ENCODE measurements at places on chromosomes 2 and 18.

GRCh38 chr2:31075941-31076590, 62.2 kb downstream of the GALNT14 start:
- H3K27ac ChIP-seq, result no peak overlapping the region
- H3K36me3 ChIP-seq, result no peaks in the 10 kb centered on the region
- DNase-seq, result no peak
- H3K4me3 ChIP-seq, result no peak overlapping the region
- no peaks in the 10 kb centered on the region for H3K27me3 ChIP-seq

GRCh38 chr18:33914399-33914798, 310.3 kb downstream of the NOL4 start:
- H3K4me1 ChIP-seq, result no peaks in the 10 kb centered on the region
- H3K27me3 ChIP-seq, result no peaks in the 10 kb centered on the region
- no peak overlapping the region for H3K4me3 ChIP-seq
- no peaks in the 10 kb centered on the region for H3K36me3 ChIP-seq

- H3K4me1 ChIP-seq, result no peaks in the 10 kb centered on the region
- no peaks in the 10 kb centered on the region for H3K36me3 ChIP-seq
- DNase-seq, result no peak
- H3K4me3 ChIP-seq, result no peak overlapping the region
- H3K27ac ChIP-seq, result no peak overlapping the region
Measured at GRCh38 chr2:11370377-11371091, 26.1 kb upstream of the ROCK2 start.

- no peaks in the 10 kb centered on the region for H3K27me3 ChIP-seq
- DNase-seq, result no peak
- no peak overlapping the region for H3K27ac ChIP-seq
- H3K4me1 ChIP-seq, result peaks cover 14% of the 10 kb centered on the region
- no peak overlapping the region for H3K4me3 ChIP-seq
Measured at GRCh38 chr2:129880971-129881370, 98.5 kb upstream of the RAB6C start.

GRCh38 chr2:46246790-46247189, 50.4 kb upstream of the EPAS1 start:
- H3K27ac ChIP-seq, result no peak overlapping the region
- no peak for DNase-seq
- no peaks in the 10 kb centered on the region for H3K36me3 ChIP-seq
- no peak overlapping the region for H3K4me3 ChIP-seq
- H3K4me1 ChIP-seq, result no peaks in the 10 kb centered on the region
- H3K27me3 ChIP-seq, result no peaks in the 10 kb centered on the region

- H3K36me3 ChIP-seq, result no peaks in the 10 kb centered on the region
- no peak overlapping the region for H3K27ac ChIP-seq
- H3K27me3 ChIP-seq, result no peaks in the 10 kb centered on the region
- no peak overlapping the region for H3K4me3 ChIP-seq
Measured at GRCh38 chr18:1513519-1513918, 608.8 kb downstream of the ADCYAP1 start.

- DNase-seq, result no peak
- no peaks in the 10 kb centered on the region for H3K36me3 ChIP-seq
- H3K27ac ChIP-seq, result no peak overlapping the region
- no peak overlapping the region for H3K4me3 ChIP-seq
Measured at GRCh38 chr2:217254111-217254510, 394.2 kb upstream of the TNP1 start.

DNA sequence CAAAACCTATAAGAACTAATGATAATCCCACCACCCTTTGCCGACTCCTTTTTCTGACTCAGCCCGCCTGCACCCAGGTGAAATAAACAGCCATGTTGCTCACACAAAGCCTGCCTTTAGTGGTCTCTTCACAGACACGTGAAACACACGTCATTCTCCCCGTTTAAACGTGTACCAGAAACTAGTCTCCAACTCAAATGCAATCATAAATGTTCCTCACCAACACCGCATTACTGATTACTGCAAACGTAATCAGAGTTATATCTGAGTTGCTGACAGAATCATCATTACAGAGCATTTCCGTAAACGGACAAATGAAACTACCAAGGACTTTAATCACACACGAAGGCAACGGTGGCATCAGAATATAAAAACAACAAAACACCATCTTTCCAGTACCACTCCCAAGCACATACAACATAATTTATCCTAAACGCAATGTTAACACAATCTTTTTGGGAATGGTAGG, 1.9 kb downstream of the CLK1 start:
- H3K4me3 ChIP-seq, result peak overlapping the region; percentile 95
- H3K27ac ChIP-seq, result peak overlapping the region; percentile 99
- peaks cover 25% of the 10 kb centered on the region for H3K4me1 ChIP-seq
- H3K36me3 ChIP-seq, result peaks cover 41% of the 10 kb centered on the region
- no peaks in the 10 kb centered on the region for H3K27me3 ChIP-seq

GRCh38 chr2:15645720-15646385, 54.2 kb downstream of the DDX1 start:
- no peaks in the 10 kb centered on the region for H3K4me1 ChIP-seq
- peaks cover 3% of the 10 kb centered on the region for H3K36me3 ChIP-seq
- no peak overlapping the region for H3K27ac ChIP-seq
- H3K27me3 ChIP-seq, result no peaks in the 10 kb centered on the region
- DNase-seq, result no peak
- no peak overlapping the region for H3K4me3 ChIP-seq

- H3K4me1 ChIP-seq, result peaks cover 26% of the 10 kb centered on the region
- DNase-seq, result no peak
- peaks cover 5% of the 10 kb centered on the region for H3K27me3 ChIP-seq
- no peaks in the 10 kb centered on the region for H3K36me3 ChIP-seq
- no peak overlapping the region for H3K4me3 ChIP-seq
- H3K27ac ChIP-seq, result no peak overlapping the region
Measured at GRCh38 chr2:70551167-70551566, 2.5 kb downstream of the TGFA start.

- H3K36me3 ChIP-seq, result no peaks in the 10 kb centered on the region
- H3K4me1 ChIP-seq, result peaks cover 12% of the 10 kb centered on the region
- H3K27me3 ChIP-seq, result no peaks in the 10 kb centered on the region
- no peak overlapping the region for H3K27ac ChIP-seq
- no peak for DNase-seq
- H3K4me3 ChIP-seq, result no peak overlapping the region
Measured at GRCh38 chr2:31255911-31256571, 22.1 kb downstream of the EHD3 start.

- no peak overlapping the region for H3K4me3 ChIP-seq
- no peak overlapping the region for H3K27ac ChIP-seq
- no peaks in the 10 kb centered on the region for H3K27me3 ChIP-seq
- H3K36me3 ChIP-seq, result no peaks in the 10 kb centered on the region
Measured at GRCh38 chr2:176892676-176893226, 319.8 kb upstream of the HNRNPA3 start.

DNA sequence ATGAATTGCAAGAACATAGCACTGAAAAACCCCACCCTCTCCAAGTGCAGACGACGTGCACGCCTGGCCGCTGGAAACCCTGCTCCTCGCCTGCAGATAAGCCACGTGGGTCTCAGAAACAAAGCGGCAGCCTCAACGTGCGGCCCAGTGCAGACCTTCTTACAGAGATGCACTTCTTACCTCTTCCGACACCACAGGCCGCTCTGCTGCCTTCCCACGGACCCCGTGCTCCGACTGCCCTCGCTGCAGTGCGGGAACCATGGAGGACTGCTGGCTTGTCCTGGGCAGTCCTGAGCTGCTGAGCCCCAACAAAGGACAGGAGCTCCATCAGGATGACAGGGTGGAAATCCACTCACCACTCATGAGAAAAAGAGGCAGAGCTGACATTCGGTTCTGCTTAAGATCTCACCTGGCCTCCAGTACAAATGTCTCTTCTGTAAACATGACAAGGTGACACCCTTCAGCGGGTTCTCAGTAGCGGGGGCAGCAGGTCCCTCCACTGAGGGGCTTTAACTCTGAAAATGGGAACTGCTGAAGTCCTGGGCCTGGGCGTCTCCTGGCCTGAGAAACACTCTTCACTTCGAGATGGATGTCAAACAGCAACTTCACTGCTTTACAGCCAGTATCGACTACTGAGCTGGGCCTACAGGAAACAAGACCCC, 6.2 kb downstream of the COPS9 start:
- peaks cover 7% of the 10 kb centered on the region for H3K4me1 ChIP-seq
- DNase-seq, result peak; percentile 6
- H3K4me3 ChIP-seq, result no peak overlapping the region
- peaks cover 48% of the 10 kb centered on the region for H3K36me3 ChIP-seq
- H3K27ac ChIP-seq, result no peak overlapping the region

- no peaks in the 10 kb centered on the region for H3K27me3 ChIP-seq
- H3K27ac ChIP-seq, result no peak overlapping the region
- H3K36me3 ChIP-seq, result peaks cover 7% of the 10 kb centered on the region
Measured at GRCh38 chr2:42267530-42267929, 93.5 kb downstream of the COX7A2L start.

DNA sequence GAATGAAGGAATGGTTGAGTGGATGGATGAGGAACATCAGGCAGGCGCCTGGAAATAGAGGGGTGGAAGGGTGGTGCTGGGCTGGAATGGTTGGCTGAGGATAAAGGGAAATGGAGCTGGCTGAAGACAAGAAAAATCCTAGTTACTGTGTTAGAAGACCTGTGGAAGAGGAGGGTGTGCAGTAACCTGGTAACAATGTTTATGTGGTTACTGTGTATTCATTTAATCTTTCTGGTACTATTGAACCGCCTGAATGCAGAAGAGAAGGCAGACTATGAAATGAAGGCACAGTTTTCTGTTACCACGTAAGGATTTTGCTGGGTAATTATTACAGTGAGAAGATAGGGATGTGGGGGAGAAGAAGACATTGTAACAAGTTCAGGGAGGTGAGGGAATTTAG, 110.3 kb upstream of the MGAT5 start:
- no peaks in the 10 kb centered on the region for H3K27me3 ChIP-seq
- H3K4me1 ChIP-seq, result peaks cover 36% of the 10 kb centered on the region
- H3K4me3 ChIP-seq, result no peak overlapping the region

- peaks cover 89% of the 10 kb centered on the region for H3K27me3 ChIP-seq
- no peaks in the 10 kb centered on the region for H3K36me3 ChIP-seq
- H3K4me3 ChIP-seq, result no peak overlapping the region
- H3K27ac ChIP-seq, result no peak overlapping the region
Measured at GRCh38 chr2:176081837-176082524, 1.8 kb downstream of the EVX2 start.

- no peaks in the 10 kb centered on the region for H3K36me3 ChIP-seq
- no peak overlapping the region for H3K27ac ChIP-seq
- DNase-seq, result no peak
- H3K4me3 ChIP-seq, result no peak overlapping the region
- H3K27me3 ChIP-seq, result no peaks in the 10 kb centered on the region
Measured at GRCh38 chr2:173051463-173052215, 24.0 kb upstream of the MAP3K20 start.

- H3K4me1 ChIP-seq, result no peaks in the 10 kb centered on the region
- DNase-seq, result no peak
- no peaks in the 10 kb centered on the region for H3K36me3 ChIP-seq
- no peak overlapping the region for H3K27ac ChIP-seq
- no peaks in the 10 kb centered on the region for H3K27me3 ChIP-seq
Measured at GRCh38 chr18:58997811-58998337, 133.2 kb downstream of the ZNF532 start.

- H3K36me3 ChIP-seq, result no peaks in the 10 kb centered on the region
- peaks cover 10% of the 10 kb centered on the region for H3K4me1 ChIP-seq
- H3K27ac ChIP-seq, result no peak overlapping the region
- H3K4me3 ChIP-seq, result no peak overlapping the region
Measured at GRCh38 chr2:105951384-105951694, 206.6 kb downstream of the NCK2 start.

DNA sequence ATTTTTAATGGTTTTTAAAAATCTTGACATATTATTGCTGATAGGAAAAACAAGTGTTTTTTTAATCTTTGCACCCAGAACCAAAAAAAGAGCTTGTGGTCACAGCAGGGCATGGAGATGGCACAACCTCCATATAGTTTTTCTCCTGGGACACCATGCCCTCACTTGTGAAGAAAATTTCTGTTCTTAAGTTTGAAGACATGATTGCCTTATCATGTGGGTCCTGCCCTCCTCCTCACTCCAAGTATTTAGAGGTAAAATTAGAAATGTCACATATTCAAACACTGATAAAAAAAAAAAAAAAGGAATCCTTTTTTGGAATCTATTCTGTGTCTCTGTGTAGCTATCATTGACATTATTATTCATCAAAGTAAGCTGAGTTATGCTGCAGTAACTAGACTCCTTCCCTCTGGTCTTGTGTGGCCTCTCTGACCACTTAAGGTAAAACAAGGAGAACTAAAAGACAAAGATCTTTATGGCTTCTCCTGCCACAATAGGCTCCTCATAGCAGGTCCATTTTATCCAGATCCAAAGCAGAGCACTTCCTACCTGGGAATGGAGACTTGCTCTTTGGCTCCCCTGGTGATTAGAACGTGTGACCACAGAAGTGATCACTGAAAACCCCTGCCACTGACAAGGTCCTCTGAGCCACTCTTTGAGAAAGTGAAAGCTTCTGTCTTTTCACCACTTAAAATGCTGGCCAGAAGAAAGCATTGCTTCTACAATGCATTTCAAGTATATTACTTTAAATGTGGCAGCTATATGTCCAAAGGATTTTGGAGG, 19.8 kb downstream of the ADD2 start:
- no peak overlapping the region for H3K4me3 ChIP-seq
- H3K4me1 ChIP-seq, result no peaks in the 10 kb centered on the region
- no peak for DNase-seq
- peaks cover 3% of the 10 kb centered on the region for H3K27me3 ChIP-seq

GRCh38 chr18:32891130-32891529, 118.3 kb upstream of the KLHL14 start:
- H3K27ac ChIP-seq, result no peak overlapping the region
- no peak for DNase-seq
- no peaks in the 10 kb centered on the region for H3K4me1 ChIP-seq
- no peaks in the 10 kb centered on the region for H3K36me3 ChIP-seq

GRCh38 chr2:68100189-68100588, 37.4 kb upstream of the C1D start:
- no peak for DNase-seq
- H3K4me3 ChIP-seq, result no peak overlapping the region
- no peaks in the 10 kb centered on the region for H3K27me3 ChIP-seq
- H3K27ac ChIP-seq, result no peak overlapping the region
- H3K36me3 ChIP-seq, result no peaks in the 10 kb centered on the region
- H3K4me1 ChIP-seq, result peaks cover 5% of the 10 kb centered on the region

- no peak overlapping the region for H3K4me3 ChIP-seq
- H3K27ac ChIP-seq, result no peak overlapping the region
- no peaks in the 10 kb centered on the region for H3K4me1 ChIP-seq
- no peaks in the 10 kb centered on the region for H3K36me3 ChIP-seq
- DNase-seq, result no peak
Measured at GRCh38 chr18:6741232-6741663, 11.7 kb downstream of the ARHGAP28 start.

- H3K4me3 ChIP-seq, result no peak overlapping the region
- DNase-seq, result peak; percentile 1
- no peaks in the 10 kb centered on the region for H3K27me3 ChIP-seq
- no peak overlapping the region for H3K27ac ChIP-seq
- H3K4me1 ChIP-seq, result peaks cover 25% of the 10 kb centered on the region
Measured at GRCh38 chr2:240687741-240688552, 3.7 kb upstream of the AQP12A start.

GRCh38 chr2:4174796-4175195, 471.4 kb downstream of the DCDC2C start:
- no peak overlapping the region for H3K27ac ChIP-seq
- H3K4me1 ChIP-seq, result no peaks in the 10 kb centered on the region
- no peaks in the 10 kb centered on the region for H3K36me3 ChIP-seq
- H3K4me3 ChIP-seq, result no peak overlapping the region
- H3K27me3 ChIP-seq, result no peaks in the 10 kb centered on the region
- DNase-seq, result no peak

GRCh38 chr18:58596265-58596681, 32.6 kb downstream of the ALPK2 start:
- DNase-seq, result no peak
- no peak overlapping the region for H3K27ac ChIP-seq
- H3K27me3 ChIP-seq, result no peaks in the 10 kb centered on the region
- H3K4me3 ChIP-seq, result no peak overlapping the region
- H3K36me3 ChIP-seq, result no peaks in the 10 kb centered on the region

All from natural killer cell (primary cell).